AG10803 (cell line): ENCODE measurements at places on chromosomes 11 and 22.

DNA sequence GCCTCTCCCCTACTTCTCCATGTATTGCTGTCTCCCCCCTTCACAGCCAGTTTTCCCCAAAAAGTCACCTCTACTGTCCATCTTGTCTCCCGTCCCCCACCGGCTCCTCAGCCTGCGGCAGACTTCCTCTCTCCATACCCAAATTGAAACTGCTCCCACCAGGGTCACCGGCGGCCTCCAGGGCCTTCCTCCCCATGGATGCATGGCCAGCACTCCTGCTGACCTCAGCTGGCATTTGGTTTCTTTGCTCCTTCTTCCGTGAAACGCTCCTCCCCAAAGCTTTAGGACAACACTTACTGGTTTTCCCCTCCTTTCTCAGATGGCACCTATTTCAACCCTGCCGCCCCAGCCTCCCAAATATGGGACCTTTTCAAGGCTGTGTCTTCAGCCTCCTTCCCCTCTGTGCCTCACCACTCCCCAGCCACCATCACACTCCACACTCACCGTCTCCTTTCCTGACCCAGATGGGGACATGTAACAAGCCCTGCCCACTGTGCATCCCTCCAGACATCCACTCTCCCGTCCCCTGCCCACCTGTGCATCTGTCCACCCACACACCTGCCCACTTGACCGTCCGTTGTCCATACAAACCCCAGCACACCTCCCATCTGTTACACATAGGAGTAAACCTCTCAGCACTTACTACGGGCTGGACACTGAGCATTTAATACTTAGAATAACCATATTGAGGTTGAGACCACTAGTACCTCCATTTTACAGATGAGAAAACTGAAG is 21.5 kb upstream of the ACR start:
- DNase-seq: no peak

DNA sequence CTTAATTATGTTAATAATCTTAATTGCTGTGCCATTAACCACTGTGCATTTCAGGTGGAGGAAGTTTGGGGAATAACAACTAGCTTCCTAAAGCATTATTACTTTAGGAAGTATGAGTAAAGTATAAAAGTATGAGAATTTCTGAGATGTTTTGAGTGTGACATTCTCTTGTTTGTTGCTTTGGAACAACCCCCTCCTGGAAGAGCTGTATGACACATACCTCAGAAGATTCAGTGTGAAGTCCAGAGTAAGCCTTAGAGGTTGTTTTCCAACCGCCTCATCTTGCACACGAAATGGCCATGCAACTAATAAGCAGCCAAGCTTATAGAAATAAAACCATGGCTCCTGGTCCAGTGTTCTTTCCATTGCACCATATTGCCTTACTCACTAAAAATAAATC is 21.7 kb downstream of the CCDC81 start:
- peak; percentile 80 for DNase-seq

GRCh38 chr11:58922479-58922878 is 16.8 kb upstream of the GLYATL1 start:
- no peak for DNase-seq

DNA sequence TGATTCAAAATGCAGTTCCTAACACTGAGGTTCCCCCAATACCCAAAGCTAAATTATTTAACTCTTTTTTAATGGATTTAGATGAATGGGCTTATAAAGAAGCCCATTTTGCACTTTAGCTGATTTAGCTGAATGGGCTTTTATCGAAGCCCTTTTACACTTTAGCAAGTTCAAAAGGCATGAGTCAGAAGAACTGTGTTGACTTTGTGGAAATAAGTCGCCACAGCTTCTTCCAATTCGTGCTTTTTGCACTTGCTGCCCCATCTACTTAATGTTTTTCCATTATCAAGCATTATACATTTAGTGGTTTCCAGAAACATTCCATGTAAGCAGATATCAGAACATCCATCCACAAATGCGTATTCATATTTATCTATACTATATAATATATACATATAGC is 20.5 kb upstream of the GRIA4 start:
- DNase-seq: no peak

GRCh38 chr11:83070731-83071566 is 748 bp downstream of the RAB30 start:
- peak; percentile 29 for DNase-seq

DNA sequence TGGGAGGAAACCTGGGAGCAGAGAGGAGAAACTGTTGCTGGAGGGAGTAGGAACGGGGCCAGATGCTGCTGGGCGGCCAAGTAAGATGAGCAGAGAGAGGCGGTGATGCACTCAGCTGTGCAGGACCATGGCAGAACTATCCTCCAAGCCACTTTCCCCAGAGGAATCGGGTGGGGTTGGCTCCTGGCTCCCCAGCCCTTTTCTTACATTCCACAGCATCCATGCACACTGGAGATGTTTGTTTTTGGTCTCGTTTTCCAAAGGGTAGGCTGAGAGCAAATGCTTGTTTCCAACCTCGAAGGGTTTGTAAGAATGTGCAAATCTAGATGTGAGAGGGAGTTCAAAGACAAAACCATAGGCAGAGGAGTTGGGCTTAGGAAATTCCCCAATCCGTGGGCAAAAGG is 73.2 kb downstream of the DBX1 start:
- DNase-seq: peak; percentile 91

DNA sequence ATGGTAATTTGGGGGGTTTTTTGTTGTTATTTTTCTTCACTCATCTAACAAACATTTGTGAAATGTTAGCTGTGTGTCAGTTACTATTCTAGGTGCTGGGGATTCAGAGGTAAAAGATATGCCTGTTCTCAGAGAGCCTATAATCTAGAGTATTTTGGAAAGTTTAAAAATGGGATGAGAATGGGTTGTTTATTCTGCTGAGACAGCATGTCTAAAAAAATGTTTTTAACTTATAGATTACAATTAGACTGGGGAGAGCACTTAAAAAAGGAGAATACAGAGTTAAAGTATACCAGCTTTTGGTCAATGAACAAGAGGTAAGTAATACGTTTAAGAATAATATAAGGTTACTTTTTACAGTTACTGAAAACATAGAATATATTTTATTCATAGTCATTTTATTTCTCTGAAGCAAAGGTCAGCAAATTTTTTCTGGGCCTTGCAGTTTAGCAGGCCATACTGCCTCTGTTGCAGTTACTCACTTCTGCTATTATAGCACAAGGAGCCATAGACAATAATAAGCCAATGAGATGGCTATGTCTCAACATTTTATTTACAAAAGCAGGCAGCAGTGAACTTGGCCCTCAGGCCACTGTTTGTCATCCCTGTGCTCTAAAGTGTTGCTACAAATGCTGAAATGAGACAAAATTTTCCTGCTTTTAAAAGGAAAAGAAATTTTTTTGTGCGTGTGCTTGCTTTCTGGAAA is 60.0 kb downstream of the DKK3 start:
- DNase-seq: no peak

DNA sequence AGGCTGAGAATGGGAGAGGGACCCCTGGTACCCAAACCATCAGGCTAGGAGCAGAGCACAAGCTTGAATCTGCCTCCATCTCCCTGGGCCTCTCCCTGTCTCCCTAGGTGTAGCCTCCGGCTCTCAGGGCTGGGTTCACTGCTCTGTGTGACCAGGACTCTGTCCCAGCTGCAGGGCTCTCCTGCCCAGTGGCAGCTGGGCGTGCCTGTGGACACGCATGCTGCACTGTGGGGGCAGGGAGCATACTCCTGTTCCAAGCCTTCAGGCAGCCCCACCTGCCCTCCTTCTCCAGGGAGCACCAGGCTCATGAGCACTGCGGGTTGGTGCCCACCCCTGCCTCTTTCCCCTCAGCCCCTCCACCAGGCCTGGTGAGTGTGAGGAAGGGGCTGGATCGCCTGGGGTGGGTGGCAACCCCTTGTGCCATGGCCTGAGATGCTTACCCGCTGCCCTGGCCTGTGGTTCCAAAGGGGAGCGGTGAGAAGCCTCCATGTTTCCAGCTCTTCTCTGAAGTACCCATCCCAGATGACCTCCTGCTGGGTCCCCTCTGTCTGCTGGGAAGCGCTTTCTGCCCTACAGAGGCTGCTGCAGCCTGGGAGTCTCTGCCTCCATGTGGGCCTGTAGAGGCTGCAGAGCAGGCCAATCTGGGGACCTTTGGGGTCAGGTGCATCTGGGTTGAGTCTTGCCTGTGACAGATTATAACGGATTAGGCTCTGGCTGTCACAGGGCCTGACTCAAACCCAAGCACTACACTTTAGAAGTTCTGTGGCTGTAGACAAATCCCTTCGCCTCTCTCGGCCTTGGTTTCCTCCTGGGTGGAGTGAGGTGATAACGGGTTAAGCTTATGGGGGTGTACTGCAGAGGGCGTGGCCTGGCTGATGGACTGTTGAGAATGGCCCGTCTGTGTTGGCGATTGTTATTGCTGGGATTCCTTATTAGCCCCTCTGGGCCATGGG is 43.7 kb downstream of the WNT11 start:
- DNase-seq: no peak

- DNase-seq: no peak
These were observed 4.6 kb upstream of the MAPK11 start for GRCh38 chr22:50274771-50275170.

DNA sequence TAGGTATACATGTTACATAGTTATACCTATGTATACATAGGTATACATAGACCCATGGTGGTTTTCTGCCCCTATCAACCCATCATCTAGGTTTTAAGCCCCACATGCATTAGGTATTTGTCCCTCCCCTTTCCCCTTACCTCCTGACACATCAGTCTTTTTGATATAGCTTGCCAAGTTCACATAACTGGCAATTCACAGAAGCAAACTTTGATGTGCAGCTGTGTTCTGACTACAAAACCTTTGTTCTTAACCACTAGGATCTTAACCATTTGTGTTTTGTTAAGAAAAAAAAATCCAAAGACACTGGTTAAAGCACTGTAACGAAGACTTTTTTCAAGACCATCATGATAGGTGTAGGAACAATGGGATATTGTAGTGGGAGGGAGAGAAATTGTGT is 42.9 kb upstream of the SLC5A1 start:
- DNase-seq: no peak

DNA sequence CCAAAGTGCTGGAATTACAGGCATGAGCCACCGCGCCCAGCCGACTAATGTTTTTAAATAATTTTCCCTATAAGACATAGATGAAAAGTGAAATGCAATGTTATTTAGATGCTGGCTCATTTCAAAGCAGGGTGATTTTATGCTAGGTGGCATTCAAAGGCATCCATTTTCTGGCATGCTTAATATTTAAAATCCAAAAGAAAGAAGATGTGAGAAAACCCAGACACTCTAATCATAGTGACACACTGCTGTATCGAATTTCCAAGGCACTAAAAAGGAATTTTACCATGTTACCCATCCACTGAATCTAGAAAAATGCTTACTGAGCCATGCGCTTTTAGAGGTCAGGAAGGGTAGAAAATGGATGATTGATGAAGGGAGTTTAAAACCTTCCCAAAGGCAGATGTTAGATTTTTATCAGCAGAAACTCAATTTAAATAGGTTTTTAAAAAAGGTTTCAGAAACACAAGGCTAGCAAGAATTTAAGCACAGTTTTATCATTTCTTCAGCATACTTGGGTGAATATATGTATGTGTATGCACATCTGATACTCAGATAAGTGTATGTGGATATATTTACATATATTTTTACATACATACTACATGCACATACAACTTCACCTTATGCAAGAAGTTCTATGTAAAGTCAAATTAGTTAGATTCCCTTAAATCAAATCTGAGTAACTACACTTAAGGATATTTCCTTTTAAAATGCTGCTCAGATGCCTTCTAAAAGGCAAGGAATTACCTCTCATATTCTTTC is 24.1 kb upstream of the CCDC89 start:
- no peak for DNase-seq

DNA sequence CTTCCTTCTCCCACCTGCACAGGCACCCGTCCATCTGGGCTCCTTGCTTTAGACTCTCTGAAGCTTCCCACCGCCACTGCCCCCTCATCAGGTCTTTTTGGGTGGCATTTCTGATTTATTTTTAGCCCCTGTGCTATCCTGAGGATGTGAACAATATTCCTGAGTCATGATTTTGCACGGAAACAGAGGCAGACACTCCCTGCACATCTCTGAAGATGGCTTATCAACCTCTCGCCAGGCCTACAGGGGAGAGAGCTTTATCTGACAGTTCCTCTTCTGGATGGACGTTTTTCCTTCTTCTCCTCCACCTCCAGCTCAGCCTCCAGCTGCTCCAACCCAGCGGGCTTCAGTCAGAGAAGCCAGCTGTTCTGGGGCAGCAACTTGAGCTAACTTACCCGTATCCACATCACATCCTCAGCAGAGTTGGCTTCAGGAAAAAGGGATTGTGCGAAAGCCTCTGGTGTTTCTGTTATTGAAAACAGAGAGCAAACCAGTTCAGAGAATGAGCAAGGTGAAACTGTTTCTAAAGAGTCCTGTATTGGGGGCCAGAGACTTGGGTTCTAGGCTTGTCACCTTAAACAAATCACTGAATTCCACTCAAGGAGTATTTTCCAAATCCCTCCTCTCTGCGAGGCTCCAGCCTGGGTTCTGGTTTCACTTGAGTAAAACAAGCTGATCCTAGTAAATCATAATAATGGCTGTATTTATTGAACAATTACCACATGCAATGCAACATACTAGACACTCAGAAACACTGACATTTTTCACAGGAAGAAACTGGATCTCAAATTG is 33.1 kb upstream of the ETS1 start:
- DNase-seq: peak; percentile 55

DNA sequence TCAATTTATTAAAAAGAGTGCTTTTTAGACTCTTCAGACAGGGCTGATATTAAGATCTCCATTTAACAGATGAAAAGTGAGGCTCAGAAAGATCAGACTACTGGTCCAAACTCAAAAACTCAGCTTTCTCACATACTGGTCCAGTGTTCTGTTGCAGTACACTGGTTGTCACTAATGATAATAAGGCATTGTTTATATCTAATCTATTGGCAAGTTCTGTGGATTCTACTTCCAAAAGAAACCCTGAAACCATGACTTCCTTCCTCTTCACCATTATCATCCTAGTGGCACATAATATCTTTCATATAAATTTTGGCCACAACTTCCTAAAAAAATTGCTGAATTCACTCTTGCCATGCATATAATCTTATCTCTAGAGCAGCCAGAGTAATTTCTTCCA is 36.9 kb downstream of the F2 start:
- no peak for DNase-seq

GRCh38 chr11:81207421-81208054 is 1526.1 kb downstream of the FAM181B start:
- no peak for DNase-seq

DNA sequence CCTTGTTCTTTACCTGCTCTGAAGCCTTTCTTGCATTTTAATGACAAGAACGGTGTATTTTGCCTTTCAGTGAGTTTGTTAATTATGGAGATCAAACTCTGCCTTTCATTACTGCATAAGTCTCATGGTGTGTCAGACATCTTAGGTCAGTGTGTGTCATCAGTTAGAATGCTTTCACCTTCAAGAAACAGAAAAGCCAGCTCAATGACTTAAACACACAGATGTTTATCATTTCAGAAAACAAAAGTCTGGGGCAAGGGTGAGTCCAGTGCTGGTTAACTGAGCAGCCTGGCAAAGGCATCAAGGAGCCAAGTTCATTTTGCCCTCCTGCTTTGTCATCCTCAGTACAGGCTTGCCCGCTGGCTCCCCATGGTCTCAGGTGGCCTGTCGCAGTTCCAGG is 54.5 kb downstream of the PACS1 start:
- DNase-seq: peak; percentile 58

DNA sequence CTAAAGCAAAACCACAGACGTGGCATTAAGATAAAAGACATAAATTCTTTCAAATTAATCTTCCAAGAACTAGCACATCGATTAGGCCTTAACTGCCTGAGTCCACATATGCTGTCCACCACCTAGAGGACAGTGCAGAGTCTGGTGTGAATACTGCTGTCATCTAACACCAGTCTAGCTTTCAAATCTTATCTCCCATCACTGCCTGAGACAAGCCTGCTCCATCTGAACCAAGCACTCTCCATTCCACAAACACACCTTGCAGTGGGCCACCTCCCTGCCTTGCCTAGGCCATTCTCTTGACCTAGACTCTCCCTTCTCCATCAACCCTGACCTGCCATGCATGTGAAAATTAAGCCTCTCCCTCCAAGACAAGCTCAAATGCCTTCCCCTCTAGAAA is 129.5 kb upstream of the PITPNB start:
- DNase-seq: no peak
